Stimulated activated CD8-positive, alpha-beta memory T cell treated with anti-CD3 and anti-CD28 coated beads, Interleukin-2, amount 100 ng/mL, for 48 hours (primary cell): ENCODE measurements at places on chromosomes 7 and 10.

DNA sequence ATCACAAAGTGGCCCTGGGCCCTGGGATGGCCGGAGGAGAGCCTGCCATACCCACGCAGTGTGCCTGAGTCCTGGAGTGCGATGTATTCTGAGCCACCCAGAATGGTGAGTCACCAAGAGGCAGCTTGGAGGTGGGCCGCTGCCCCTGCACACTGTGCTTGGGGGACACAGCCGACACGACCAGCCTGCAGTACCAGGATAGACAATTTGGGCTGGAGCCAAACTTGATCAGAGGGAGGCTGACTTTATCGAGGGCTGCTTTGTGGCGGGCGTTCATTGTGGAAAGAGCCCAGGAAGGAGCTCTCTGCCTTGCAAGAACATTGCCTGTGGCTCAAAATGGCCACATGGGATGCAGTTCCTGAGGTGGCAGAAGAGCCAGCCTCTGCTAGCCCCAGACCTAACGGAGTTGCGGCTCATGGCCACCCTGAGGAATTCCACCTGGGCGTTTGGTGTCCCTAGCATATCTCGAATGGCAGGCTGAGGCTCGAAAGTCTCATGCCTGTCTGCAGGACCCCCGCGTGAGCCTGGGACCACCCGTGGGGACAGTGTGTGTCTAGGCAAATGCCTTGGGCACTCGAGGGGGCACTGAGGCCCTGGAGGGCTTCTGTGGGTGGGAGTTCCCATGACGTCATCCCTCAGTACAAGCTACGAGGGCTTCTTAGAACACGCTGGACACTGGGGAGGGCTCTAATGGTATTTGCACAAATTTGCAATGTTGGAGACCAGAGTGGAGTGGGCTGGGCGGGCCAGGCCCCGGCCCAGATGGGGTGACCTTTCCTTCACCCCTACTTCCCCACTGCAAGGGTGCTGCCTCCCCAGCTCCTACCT lies 79.7 kb downstream of the LHPP start:
- DNase-seq: no peak

DNA sequence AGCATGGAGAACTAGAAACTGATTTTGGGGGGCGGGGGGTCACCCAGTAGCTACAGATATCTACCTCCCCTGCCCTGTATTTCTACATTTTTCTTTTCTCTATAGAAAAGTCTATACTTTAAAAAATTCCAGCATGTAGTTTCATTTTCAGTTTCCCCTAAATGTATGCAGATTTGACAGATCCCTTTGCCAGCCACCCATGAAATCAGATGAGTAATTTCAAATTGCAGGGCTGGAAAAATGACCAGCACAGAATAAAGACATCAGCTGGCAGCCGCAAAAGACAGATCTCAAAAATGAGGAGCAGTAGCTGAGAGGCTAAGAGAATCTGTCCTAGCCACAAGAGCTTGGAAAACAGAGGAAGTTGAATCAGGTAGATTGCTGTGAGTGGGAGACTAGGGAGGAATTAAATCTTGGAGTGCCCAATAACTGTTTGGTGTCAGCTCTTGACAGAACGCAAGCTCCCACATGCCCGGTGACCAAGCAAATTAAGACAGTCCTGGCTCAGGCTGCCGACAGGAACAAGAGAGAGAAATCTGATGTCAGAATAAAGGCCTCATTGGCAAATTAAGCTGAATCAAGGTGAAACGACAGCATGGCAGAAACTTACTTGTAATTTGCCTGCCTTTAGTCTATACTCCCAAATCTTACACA lies 24.5 kb downstream of the ADRB1 start:
- no peak for DNase-seq

GRCh38 chr10:122234416-122234815 lies 36.7 kb upstream of the BTBD16 start:
- no peak for DNase-seq

GRCh38 chr7:39181398-39181797 lies 203.7 kb downstream of the POU6F2 start:
- DNase-seq: no peak

DNA sequence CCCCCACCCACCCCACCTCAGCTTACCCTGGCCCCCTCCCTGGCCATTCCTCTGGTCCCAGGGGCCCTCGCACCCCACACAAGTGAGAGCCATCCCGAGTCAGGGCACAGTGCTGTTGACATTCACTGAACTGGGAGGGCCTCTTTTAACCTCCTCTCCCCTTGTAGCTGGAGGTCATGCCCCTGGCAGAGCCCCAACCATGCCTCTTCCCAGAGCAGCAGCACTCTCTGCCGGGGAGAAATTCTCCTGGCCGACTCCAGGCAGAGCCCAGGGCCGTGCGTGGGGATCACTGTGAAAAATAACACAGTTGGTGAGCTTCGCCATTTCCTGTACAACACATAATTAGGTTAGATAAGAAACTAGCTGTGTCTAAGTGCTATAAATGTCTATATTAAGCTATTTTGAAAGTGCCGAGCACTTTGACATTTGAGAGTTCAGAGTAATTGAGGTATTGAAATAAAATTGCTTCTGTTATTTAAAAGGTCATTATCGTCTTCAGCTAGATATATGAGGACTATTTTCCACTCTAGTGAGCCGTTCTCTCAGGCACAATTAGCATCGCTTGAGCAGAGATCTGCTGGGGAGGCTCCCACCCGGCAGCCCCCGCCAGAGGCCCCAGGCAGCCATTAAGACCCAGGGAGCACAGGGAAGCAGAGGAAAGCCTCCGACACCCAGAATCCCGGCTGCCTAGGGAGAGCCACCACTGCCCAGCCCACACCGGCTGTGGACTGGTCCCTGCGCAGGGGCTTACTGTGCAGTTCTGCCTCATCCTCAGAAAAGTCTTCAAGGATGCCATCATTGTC lies 62.4 kb upstream of the LRRC18 start:
- DNase-seq: no peak

- DNase-seq: no peak
These were observed 1.3 kb downstream of the KAZALD1 start for GRCh38 chr10:101063050-101063525.

DNA sequence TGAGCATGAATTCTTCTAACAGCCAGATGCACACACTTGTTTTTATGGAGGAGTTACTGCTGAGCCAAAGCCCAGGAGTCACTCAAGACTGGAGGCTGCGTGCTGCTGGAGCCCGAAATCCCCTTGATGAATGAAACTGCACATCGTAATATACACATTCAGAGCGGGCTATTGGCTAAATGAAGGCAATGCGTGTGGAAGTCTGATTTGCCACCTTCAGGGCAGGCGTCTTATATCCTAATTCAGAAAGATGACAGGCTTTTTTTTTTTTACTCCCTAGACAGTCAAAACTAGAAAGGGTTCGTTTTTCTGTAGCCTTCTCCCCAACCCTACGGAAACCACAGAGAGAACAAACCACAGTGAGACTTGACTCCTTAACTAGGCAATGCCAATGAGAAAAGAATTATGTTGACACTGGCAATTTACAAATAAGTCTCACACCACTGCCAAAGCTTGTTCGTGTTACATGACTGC lies 227.2 kb upstream of the KLF14 start:
- peak; percentile 62 for DNase-seq

DNA sequence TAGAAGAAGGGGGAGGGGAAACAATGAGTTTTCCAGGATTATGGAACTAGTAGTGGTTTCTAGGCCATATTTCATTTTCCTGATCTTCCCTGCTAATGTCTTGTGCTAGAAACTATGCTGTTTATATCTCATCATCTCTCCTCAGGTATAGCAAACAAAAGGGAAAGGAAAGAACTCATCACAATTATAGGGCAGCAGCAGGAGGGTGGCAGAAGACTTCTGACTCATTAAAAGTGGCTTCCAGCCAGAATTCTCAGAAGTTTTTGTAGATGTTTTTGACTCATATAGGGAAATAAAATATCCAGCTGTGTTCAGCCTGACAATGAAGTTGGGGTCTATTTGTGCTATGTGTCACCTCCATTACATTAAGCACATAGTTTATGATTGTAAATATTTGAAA lies 6.5 kb downstream of the AHR start:
- no peak for DNase-seq

DNA sequence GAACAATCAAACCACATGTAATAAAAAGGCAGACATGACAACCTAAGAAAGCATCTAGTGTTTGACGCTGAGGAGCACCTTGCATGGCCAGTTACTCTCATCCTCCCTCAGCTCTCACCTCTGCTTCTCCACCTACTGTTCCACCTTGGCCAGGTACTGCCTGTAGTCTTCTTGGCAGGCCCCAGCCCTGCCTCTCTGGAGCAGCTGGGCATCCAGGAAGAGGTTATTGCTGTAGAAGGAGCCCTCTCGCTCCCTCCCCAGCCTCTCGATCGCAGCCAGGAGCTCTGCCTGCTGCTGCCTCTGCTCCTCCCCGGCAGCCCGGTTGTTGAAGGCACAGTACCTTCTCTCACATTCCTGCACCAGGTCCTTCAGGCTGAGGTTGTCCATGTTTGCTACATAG lies 9.7 kb downstream of the GIMAP5 start:
- no peak for DNase-seq

GRCh38 chr10:84818961-84819360 lies 490.6 kb downstream of the CCSER2 start:
- DNase-seq: no peak

DNA sequence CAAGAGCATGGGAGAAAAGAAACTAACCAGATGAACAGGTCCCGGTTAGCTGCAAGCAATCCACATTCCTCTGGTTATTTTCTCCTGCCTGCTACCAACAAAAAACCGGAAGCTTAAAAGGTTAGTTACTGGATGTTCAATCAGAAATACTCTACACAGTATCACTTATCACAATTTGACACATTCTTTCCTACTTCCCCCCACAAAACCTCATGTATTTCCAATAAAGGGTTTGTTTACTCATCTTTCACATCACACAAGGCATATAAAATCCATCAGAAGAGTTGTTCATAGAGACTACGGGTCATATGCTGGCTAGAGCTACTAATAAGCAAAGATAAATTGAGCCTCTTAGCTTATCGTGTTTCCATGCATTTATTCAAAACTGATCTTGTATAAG lies 4.8 kb downstream of the SLC25A28 start:
- DNase-seq: no peak

DNA sequence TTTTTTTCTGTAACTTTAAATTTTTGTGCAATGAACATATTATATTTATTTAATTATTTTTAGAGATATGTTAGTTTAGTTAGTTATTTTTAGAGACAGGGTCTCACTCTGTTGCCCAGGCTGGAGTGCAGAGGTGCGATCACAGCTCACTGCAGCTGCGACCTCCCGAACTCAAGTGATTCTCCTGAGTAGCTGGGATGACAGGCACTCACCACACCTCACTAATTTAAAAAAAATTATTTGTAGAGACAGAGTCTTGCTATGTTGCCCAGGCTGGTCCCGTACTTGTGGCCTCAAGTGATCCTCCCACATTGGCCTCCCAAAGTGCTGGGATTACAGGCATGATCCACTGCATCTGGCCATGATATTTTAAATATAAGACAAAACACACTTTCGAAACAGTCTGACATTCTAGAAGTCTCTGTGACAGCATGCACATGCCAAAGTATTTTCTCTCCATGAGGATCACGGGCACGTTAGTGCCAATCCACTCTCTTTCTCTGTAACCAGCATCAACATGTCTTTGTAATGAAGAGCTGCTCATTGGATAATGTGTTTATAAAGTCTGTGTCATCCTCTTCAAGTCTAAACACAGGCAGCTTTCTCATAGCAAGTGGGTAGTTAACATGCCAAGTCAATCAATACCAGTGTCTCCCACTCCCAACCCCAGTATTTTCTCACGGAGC lies 137.4 kb downstream of the GLI3 start:
- DNase-seq: no peak

GRCh38 chr7:132498319-132498718 lies 78.0 kb downstream of the PLXNA4 start:
- no peak for DNase-seq

DNA sequence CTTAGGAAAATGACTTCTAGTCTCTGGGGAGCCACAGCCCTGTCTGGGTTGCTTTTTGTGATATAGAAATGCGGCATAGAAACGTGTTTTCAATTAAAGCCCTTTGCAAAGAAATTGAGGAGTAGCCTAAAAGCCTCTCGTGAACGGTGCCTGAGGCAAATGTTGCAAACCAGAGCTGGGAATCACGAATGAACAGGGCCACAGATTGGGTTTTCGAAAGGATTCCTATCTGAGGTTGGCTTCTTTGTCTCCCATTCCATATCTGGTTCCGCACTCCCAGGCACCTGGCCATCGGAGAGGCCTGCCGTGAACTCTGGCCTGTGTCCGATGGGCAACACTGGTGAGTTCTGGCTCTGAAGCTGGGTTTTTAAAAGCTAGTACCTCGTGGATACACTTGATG lies 221.6 kb downstream of the TCF7L2 start:
- no peak for DNase-seq

- no peak for DNase-seq
These were observed 1.9 kb upstream of the GAL3ST4 start for GRCh38 chr7:100170101-100170897.

- no peak for DNase-seq
These were observed 877.8 kb downstream of the ANKRD7 start for GRCh38 chr7:119102291-119102690.

DNA sequence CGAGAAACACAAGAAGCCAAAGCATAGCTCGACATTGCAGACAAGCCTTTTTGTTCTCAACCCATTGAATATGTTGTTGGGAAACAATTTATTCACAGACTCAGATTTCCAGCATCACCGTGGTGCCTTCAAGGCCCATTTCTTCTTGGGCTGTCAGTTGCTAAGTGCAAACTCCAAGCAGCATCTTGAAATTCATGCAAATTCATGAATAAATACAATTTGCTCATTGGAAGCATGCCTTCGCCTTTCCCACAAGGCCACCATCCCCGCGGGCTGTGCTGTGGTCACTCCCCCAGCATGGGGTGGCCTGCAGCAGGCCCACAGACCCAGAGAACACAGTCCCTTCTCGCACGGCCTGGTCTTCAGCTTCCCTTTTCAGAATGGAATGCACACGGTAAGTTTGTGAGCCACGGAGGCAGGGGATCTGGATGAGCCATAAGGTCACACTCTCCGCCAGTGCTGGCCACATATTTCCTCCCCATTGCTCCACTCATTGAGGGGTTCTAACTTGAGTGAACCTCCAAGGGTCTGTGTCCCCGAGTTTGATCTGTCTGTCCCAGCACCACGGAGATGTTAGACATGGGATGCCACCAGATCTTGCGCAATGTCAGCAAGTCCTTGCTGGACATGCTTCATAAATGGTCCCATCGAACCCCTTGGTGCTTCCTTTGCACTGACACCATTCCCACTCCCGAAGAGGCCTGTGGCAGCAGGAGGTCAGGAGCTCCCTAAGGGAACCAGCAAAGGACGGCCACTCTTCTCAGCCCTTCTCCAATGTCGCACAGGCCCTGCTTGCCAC lies 109.5 kb downstream of the GFRA1 start:
- DNase-seq: no peak

DNA sequence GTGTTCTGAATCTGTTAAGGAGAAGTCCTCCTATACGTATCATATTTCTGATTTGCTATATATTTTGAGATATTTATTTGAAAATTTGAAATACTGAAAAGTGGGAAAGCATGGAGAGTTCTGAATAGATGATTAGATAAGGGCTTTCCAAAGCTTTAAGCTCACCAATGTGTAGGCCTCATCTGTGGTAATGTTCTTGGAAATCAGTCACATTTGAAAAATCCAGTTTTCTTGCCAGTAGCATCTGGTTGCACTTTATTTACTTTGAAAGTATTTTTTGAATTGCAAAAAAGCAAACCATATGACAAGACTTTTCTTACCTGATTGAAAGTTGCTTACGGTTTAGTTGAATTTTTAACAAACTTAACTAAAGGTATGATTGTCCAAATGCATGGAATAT lies 21.7 kb downstream of the ADD3 start:
- no peak for DNase-seq

GRCh38 chr10:28906934-28907333 lies 229.6 kb downstream of the BAMBI start:
- DNase-seq: no peak

GRCh38 chr7:13933536-13933935 lies 55.9 kb downstream of the ETV1 start:
- no peak for DNase-seq

GRCh38 chr7:80999100-80999499 lies 80.2 kb upstream of the SEMA3C start:
- DNase-seq: no peak
